Mesothelial cell of epicardium (in vitro differentiated cells): ENCODE measurements at places on chromosomes 6 and 20.

- DNase-seq = no peak
Observed at GRCh38 chr20:23143098-23143497, 57.0 kb upstream of the CD93 start.

- DNase-seq = no peak
Observed at GRCh38 chr6:30042476-30042875, 18.6 kb upstream of the POLR1H start.

DNA sequence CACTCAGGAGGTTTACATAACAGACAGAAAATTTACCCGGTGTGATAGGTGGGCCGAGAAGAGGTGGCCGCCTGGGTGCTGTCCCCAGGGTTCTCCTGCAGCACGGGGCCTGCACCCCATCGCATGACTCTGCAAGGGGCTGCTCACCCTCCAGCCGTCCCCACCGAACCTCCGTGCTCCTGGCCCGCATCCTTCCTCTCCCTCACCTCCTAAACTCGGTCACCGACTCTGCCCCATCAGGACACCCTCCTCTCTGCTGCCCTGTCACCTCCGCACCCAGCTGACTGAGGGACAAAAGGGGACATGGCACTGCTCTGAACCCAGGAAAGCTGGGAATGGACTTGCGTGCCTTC lies 147.6 kb downstream of the SYNDIG1 start:
- DNase-seq = no peak

- no peak for DNase-seq
Observed at GRCh38 chr6:39818695-39819094, 26.5 kb downstream of the DAAM2 start.

DNA sequence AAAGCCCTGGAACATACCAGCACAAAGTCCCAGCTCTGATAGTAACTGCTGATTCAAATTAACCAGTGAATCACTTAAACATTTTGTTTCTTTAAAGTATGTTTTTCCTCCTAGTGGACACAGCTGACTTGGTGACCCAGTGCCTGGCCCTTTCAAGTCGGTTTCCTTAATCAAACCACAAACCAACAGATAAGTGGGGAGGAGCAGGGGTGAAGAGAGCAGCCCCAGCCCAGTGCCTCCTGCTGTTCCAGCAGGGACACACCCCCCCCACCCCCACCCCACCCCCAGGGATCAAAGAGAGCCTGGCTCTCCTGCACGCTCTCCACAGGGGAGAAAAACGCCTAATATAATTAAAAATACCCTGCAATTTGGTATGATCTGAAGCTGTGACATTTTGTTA lies 55.4 kb upstream of the TBXT start:
- DNase-seq = no peak

GRCh38 chr6:12279322-12280091 lies 10.7 kb upstream of the EDN1 start:
- DNase-seq = no peak
